ENCODE measurements at places on chromosomes 5 and 9.

- DNase-seq, result no peak
Observed at GRCh38 chr5:117652036-117652957, 1077.7 kb upstream of the SEMA6A start.

DNA sequence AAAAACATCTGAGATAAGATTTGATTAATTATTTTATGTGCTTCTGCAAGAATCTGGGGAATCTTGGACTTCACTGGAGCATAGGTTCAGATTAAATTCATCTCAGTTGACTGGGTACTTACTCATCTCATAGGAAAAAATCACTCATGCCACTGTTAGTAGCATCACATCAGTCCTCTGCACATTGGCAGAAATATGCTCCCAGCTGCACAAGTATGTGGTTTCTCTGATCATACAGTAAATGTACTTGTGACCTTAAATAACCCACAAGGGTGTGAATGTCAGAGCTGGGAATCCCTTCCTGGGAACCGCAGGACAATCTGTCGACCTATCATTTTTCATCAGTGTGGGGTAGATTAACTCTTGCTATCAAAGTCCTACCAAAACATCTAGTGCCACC is 203.7 kb upstream of the SLC24A2 start:
- no peak for DNase-seq

DNA sequence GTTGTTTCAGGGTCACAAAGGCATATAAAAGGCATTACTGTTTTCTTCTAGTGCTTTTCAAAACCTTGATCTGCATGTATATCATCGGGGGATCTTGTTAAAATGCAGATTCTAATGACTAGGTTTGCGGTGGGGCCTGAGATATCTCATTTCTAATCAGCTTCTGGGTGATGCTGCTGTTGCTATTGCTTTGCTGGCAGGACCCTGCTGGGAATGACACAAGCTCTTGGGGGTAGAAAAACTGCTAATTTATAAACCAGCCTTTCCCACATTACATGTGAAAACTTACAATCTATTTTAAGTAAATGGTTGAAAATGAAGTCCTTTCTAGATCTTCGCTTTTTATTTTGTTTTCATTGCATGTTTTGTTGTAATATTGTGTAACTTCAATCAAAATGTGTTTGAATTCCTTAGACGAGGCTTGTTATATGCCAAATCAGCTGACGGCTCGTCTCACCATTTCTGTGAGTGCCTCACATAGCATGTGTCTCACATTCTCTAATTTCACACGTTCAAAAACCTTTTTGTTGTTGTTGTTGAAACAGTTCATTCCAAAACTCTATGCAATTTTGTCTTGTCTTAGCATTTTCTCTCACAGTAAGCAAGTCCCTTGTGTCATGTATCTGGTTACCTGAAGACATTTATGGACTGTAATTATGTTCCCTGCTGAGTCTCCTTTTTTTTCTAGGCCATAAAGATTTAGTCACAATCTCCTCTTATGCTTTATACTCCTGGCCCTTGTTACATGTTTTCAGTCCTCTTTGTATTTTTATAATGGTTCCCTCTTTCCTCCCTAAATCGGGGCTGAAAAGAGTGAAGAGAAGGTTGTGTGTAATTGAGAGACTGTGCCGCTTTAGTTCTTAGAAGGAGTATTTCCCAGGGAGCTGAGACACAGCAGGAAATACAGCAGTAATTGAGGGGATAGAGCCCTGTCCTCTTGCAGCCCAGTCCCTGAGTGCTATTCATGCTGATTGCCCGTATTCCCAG is 521.0 kb upstream of the SEMA6A start:
- DNase-seq, result no peak

DNA sequence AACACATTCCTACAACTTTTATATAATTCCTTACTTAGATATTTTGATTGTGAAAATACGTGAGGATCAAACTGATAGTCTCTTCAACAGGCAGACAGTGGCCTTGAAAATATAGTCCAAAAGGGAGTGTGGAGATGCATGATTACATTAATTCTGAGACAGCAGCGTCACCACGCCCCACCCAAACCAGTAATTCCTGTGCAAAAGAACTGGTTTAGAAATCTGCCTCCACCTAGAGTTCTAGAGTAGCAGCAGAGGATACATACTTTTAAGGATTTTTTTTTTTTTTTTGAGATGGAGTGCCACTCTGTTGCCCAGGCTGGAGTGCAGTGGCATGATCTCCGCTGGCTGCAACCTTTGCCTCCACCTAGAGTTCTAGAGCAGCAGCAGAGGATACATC is 1.6 kb upstream of the TUT7 start:
- DNase-seq, result no peak

DNA sequence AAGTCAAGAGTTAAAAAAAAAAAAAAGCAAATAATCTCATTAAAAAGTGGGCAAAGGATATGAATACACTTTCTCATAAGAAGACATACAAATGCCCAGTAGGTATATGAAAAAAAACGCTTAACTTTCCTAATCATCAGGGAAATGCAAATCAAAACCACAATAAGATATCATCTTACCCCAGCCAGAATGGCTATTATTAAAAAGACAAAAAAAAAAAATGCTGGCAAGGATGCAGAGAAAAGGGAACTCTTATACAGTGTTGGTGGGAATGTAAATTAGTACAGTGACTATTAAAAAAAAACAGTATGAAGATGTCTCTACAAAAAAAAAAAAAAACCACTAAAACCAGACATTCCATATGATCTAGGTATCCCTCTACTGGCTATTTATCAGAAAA is 79.4 kb downstream of the LPAR1 start:
- no peak for DNase-seq

GRCh38 chr5:77380636-77381035 is 111.5 kb downstream of the WDR41 start:
- DNase-seq, result no peak

GRCh38 chr5:73204332-73204731 is 31.3 kb downstream of the TMEM174 start:
- DNase-seq, result no peak

- DNase-seq, result no peak
Observed at GRCh38 chr9:72560086-72560485, 38.7 kb downstream of the TMC1 start.

DNA sequence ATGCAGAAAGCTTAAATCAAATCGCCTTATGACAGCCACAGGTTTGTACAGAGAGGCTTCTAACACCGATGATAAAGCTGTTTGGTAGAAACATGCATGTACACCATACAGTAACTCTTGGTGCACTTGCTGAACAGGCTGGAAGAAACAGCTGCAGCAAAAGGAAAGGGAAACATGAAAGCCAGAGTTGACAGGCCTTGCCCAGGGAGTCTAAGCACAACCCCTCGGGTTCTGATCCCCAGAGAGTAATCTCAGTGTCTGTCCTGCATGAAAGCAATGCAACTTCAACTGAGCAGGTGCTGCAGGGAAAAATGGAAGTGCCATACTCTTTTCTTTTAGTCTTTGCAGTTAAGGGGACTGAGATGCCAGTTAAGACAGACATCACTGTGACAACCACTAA is 419.9 kb downstream of the BNC2 start:
- no peak for DNase-seq

Data from transverse colon (tissue), 4 donors.